Posterior cingulate gyrus (tissue), 11 donors: ENCODE measurements at places on chromosomes 3 and 15.

GRCh38 chr15:70723927-70724326 is 39.4 kb downstream of the UACA start:
- no peak for DNase-seq

DNA sequence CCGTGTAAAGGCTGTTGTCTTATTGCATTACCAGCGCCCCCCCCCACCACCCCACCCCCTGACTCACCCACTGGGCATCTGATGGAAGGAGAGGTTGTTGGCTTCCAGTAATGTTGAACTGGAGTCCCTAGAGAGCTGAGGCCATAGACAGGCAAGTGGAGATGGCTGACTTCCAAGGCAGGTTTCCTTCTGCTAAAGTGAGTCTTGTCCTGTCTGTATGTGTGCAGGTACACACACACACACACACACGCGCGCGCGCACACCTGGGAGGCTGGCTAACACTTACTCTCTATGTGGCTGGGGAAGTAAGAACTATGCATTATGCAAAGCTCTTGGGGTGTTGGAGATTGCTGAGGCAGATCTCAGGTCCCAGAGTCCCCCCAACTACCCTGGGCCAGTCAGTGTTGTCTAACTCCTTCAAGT is 1.6 kb upstream of the KY start:
- no peak for DNase-seq

- no peak for DNase-seq
These were observed 89.4 kb downstream of the COL6A6 start for GRCh38 chr3:130606336-130606735.

GRCh38 chr3:195897081-195897852 is 11.1 kb downstream of the TNK2 start:
- DNase-seq: no peak

- no peak for DNase-seq
These were observed 11.0 kb downstream of the TSPAN3 start for GRCh38 chr15:77059786-77060361.

- no peak for DNase-seq
These were observed 2.9 kb upstream of the NME9 start for GRCh38 chr3:138332472-138333073.

DNA sequence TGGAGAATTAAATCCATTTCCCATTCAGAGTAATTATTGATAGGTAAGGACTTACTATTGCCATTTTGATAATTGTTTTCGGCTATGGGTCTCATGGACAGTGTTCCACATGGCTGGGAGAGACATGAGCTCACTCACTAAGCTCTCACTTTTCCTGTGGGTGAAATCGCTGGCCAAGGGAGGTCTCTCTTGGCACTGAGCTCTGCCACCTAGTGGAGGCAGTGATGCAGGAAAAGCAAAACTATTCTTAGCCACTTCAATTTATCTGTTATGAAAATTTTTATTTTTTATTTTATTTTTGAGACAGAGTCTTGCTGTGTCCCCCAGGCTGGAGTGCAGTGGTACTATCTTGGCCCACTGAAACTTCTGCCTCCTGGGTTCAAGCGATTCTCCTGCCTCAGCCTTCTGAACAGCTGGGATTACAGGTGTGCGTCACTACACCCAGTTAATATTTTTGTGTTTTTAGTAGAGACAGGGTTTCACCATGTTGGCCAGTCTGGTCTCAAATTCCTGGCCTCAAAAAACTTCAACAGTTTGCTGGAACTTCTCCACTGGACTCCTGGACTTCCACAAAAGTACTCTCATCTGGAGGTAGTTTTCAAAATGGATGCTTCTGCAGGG is 4.7 kb upstream of the RNF13 start:
- peak; percentile 86 for DNase-seq

DNA sequence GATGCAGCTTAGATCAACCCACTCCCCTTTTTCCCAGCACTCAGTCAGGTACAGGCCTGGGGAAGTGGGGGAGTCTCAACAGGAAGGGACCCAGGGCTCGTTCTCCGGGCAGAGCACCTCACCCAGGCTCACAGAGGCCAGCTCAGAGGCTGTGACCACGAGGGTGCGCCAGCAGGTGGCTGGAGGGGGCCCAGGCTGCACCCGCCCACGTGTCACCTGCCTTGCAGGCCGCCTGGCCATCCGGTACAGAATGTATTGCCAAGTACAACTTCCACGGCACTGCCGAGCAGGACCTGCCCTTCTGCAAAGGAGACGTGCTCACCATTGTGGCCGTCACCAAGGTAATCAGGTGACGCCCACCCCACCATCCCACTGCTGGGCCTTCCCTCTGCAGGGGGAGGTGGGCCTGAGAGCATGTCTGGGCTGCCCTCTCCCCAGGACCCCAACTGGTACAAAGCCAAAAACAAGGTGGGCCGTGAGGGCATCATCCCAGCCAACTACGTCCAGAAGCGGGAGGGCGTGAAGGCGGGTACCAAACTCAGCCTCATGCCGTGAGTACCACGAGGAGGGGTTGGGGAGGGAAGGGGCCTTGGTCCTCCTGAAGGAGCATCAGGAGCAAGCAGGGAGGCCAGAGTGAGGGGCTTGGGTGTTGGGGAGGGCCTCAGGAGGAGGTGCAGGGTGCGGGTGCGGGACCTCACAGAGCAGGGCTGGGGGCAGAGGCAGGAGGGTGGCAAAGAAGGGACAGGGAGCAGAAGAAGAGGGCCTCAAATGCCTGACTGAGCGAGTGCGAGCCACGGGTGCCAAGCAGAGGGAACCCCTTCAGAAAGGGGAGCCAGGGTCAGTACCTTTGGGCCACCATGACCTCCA is 14.0 kb upstream of the LMAN1L start:
- no peak for DNase-seq

DNA sequence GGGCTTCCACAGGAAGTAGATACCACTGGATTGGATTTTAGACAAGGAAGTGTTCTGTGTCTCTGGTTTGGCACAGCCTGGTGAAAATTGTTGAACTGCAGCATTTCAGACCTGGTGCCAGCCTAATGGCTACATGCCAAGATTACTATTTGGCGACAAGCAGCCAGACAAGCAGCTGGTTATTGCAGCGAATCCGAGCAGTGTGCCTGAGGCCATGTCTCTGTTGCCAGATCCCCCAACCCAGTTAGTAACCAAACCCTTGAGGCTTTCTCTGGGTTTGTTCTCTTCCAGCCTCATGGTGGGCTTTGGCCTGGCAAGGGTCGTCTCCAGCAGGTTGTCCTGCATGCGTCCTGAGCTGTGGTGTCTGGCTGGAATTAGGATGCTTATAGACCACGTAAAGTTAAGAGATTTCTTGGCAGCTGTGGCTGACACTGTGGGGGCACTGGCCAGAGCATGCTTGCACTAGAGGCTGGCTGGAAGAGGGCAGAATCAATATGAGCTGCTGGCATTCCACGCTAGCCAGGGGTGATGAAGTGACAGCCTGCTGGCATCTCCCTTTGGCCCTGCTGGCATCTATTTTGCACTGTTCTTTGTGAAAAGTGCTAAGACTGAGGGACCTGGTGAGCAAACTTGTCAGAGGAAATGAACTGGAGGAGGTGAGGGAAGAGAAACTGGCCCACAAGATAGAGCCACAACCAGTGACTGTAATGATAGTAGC is 172.6 kb downstream of the RBMS3 start:
- no peak for DNase-seq
